ENCODE measurements at places on chromosomes 6 and 20.

- peak; percentile 92 for DNase-seq
Measured at GRCh38 chr20:31547017-31547675, 32.9 kb downstream of the HM13 start.

DNA sequence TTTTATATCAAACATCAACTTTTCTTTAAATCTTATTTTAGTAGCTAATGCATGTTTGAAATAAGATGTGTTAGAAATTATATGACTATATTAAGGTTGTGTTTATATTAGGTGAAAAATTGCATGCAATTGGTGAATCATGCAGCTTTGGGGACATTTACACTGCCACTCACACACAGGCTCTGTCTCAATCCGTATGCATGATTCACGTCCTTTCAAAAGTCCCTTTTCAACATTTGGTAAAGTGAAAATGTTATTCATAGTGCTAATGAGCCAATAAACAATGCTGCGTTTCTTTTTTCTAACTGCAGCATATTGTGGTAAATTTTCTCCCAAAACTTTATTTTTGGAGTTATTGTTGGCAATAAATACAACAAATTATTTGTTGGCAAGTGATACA lies 198.0 kb downstream of the FUT9 start:
- DNase-seq = no peak

DNA sequence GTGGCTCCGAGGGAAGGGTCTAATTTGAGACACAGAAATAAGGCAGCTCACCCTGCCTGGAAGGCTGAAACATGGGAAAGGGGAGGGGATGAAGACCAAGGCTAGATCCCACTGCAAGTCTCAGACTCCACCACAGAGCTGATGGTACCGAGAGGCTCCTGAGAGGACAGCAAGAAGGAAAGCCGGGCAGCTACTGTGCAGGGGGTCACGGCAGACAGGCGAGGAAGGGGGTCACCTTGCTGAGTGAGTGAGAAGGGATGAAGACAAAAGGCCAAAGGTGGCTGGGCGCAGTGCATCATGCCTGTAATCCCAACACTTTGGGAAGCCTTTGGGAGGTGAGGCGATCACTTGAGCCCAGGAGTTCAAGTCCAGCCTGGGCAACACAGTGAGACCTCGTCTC lies 100.7 kb downstream of the ATP9A start:
- DNase-seq = no peak

GRCh38 chr6:37048851-37049757 lies 43.6 kb downstream of the FGD2 start:
- no peak for DNase-seq

All from mesendoderm (in vitro differentiated cells).